ENCODE measurements at places on chromosomes 1 and 21.

- DNase-seq, result no peak
Measured at GRCh38 chr1:6785318-6785727, at the start of gene CAMTA1. Gene CAMTA1, plus strand, starts transcription at chr1:6785454. Its CDS starts 77 bp downstream, at chr1:6785531.

DNA sequence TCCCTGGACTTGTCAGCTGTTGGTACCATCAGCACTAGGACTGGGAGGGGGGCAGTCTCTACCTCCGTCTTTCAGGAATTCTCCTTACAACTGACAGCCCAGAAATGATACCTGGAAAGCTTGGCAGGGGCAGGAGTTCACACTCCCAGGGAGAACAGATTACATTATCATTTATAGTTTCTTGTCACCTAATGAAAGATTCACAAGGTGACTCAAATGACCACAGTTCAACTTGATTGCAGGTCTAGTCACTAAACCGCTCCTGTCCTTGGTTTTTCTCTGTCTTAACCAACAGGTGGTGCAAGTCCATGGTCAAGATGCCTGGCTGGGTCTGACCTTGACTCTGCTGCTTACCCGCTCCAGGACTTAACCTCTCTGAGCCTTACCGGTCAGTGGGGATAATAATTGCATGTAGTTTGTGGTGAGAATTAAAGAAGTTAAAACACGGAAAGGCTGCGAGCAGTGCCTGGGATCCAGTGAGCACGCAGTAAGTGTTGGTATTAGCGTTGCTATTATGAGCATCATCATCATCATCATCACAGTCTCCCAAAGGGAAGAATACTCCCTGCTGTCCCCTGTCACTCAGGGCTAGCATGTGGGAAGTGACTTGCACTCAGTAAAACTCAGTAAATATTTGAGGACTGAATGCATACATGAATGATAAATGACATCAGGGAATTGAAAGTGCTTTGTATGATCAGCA is 125.3 kb upstream of the CD34 start:
- peak; percentile 4 for DNase-seq

DNA sequence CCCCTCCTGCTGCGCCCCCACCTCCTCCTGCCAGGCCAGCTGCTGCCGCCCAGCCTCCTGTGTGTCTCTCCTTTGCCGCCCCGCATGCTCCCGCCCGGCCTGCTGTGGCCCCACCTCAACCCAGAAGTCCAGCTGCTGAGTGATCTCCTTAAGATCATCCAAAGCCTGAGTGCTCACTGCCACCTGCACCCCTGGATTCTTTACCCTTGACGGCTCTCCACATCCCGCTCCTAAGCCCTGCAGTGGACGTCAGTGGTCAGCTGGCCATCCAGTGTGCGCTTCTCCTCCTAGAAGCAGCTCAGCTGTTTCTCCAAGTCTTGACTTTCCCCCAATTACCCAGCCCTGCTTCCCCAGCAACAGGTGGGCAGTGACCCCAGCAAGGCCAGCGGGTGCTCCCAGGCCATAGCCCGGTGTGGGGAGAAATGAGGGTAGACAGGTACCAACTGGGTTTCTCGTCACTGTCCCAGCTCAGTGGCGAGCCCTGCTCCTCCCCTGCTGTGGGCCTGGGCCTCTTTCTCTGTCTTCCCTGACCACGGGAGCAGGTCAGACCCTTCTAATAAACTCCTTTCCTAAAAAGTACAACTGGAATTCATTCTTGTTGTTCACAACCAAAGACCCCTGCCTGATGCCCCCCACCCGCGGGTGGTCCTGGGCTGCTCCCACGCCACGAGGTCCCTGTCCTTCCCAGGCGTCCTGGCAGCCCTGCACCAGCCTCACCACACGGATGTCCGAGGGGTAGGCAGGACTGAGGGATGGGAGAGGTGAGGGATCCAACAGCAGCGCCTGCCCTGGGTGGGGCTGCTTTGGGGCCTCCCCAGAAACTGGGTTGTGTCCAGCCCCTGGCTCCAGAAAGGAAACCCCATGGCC is 1.4 kb downstream of the KRTAP10-7 start:
- DNase-seq, result no peak

- no peak for DNase-seq
Measured at GRCh38 chr1:222054416-222054815, 312.5 kb upstream of the DUSP10 start.

- no peak for DNase-seq
Measured at GRCh38 chr21:28614791-28615190, 377.9 kb downstream of the LTN1 start.

GRCh38 chr1:227306689-227307088 is 11.6 kb downstream of the CDC42BPA start:
- DNase-seq, result no peak

- DNase-seq, result no peak
Measured at GRCh38 chr1:47436979-47437446, 831 bp upstream of the FOXD2 start.

DNA sequence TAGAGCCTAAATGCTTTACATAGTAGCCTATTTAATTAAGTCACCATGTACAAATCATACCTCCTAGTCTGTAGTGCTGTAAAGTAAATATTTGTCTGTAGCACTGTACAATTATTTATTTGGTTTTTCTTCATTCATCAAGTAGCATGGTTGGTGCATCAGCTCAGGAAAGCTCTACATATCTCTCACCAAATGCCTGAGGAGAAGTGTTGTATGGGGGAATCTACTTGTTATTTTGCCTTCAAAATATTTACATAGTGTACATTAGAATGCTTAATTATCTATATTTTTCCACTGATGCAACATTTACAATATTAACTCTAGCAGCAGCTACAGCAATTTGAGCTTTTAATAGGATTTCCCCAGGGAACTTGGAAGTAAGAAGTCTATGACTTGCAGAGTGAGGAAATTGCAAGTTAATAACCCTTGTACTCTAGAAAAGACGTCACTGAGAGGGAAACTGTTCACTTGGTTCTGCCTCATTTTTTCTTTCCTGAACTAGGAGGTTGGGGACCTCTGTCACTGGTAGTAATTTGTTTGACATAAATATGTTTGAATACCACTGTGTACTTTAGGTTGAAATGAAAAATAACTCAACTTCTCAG is 207.4 kb downstream of the PDE4B start:
- no peak for DNase-seq

GRCh38 chr1:236751385-236751784 is 43.7 kb upstream of the MTR start:
- DNase-seq, result no peak

- DNase-seq, result no peak
Measured at GRCh38 chr1:156295391-156295947, at the start of gene GLMP. Gene GLMP, minus strand, starts transcription at chr1:156295679. Its CDS starts 34 bp downstream, at chr1:156295645.

- DNase-seq, result no peak
Measured at GRCh38 chr21:35579520-35580293, 480.6 kb downstream of the SETD4 start.

DNA sequence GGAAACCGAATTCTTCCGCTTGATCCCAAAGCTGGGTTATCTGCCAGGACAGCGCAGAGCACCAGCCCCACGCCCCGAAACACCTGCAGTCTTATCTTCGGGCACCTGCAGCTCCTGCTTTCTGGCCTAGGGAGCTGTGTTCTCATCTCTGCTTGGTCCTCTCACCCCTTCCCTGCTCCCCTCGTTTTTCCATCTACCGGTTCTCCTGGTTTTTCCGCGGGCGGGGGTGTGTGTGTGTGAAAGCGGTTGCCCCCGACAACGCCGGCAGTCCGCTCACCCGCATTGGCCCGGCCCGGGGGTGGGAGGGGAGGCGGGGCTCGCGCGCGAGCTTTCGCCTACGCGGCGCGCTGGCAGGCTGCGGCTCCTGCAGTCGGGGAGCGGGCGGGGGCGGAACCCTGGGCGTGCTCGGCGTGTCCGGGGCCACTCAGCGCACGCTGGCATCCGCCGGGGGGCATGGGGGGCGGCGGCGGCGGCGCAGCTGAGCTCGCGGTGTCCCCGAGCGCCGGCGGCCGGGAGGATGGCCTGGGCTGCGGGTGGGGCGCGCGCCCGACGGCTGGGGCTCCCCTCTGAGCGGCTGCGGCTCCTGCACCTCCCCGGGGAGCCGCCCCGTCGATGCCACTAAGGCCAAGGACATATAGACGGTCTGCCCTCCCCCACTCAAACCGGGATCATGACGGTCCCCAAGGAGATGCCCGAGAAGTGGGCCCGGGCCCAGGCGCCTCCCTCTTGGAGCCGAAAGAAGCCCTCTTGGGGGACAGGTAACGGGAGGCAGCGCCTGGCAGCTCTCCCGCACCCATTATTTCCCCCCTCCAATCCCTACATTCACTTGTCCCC is 3.2 kb downstream of the ATP8B2 start:
- no peak for DNase-seq

GRCh38 chr1:44821240-44821715 is 13.0 kb downstream of the BTBD19 start:
- DNase-seq, result no peak

DNA sequence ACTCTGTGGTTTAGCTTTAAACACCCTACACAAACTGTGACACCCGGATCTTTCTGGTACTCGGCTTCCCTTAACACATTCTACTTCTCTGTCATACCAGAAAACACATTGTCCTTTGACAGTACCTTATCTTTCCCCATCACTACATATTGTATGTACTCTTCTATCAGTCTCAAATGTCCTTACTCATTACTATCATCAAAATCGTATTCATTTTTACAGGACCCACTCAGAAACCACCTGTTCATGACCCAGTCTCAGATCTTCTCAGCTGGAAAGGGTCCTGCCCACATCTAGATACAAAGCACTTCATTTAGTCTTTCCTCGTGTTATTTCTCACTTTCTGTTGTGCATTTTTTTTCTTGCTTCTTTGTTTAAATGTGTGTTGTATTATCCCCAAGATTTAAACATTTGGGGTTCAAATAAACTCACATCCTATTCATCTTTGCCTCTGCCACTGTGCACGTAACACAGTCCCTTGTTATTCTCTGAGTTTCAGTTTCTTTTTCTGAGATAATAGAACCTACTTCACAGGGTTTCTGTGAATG is 27.7 kb downstream of the CD34 start:
- no peak for DNase-seq

DNA sequence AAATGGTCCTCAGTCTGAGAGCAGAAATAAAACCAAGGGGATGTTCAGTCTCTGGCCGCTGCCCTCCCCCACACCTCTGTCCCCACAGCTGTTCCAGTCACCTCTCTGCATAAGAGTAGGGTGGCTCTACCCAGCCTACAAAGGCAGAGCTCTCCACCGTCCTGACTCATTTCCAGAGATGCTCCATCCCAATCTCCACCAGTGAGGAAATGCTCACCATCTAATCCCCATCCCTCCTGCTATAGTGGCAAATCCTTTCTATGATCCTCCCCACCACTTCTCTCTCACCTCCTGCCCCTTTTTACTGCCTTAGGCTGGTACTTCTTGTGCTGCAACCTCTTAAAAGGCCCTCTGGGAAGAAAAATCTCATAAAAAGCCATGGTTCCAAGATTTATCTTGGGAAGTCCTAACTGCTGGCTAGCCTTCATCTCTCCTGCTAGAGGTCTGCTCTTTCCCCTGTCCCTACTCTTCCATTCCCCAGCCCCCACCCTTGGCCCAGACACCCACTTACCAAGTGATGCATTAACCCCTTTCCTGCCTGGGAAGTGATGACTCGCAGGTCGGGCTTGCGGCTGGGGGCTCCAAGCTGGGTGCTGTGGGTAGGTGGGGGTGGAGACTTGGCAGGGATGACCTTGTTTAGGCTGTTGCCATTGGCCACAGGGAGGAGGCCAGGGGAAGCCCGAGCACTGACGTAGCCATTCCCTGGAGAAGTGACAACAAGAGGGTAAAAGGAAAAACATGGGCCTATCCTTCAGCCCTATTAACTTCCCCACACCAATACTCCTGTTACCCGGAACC is 23.9 kb downstream of the MEF2D start:
- no peak for DNase-seq

DNA sequence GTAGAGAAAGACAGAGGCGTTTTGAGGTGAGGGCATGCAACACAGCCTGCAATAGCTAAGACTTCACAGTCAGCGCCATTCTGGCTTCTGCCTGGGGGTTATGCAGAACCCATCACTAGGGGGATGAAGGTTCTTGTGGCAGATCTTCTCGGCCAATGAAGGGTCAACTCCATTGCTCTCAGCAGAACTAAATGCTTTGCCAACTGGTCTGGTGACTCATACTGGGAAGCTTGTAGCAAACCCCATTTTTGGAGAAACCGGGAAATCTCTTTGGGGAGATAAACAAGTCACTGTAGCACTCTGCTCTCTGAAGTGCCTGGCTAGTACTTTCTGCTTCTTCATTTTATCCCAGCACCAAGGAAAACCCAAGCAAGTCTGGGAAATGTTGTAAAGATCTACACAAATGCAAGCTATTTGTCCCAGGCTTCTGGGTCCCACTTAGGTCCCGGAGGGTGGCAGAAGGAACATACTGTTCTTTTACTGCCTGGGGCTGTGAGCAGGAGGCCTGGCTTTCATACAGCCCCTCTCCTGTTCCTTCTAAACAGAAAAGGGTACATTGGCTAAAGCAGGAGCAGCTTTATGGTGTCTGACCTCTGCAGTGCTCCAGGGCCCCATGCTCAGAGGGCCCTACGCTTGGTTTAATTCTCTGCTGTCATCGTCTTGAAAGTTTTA is 28.8 kb downstream of the SHISA4 start:
- DNase-seq, result no peak

DNA sequence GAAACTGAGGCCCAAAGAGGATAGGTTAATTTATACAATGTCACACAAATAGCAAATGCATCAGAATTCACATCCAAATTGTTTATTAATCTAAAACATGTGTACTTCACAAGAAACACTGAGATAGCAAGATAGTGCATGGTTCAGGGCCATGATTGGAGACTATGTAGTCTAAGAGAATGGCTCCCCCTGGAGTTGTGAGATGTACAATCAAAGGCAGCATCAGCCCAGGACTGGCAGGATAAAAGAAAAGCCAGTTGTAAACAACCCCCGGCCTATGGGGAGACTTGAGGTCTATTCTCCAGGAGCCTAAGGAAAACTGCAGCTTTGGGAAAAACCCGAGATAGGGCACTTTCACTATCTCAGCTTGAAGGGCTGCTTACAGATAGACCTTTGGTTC is 511.0 kb downstream of the OMA1 start:
- no peak for DNase-seq

GRCh38 chr1:172540635-172541034 is 7.7 kb downstream of the SUCO start:
- no peak for DNase-seq

DNA sequence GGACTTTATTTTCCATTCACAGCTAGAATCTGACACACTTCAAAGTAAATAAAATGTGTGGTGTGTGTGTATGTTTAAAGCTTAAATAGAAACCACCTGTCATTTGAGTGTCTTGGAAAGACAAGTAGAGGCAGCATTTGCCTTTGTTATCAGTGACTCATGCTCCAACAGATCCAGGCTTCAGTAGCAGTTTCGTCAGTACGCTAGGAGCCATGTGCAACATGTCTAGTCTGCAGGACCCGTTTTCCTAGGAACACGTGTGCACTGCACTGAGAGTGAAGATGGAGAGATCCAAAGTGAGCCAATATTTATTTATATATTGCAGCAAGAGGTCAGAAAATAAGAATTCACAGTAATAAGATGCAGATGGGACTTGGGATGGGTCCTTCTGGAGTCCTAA is 41.8 kb downstream of the SGIP1 start:
- DNase-seq, result no peak

GRCh38 chr21:46126309-46127238 is 28.7 kb downstream of the COL6A2 start:
- DNase-seq, result no peak

GRCh38 chr1:221669441-221669840 is 72.4 kb downstream of the DUSP10 start:
- no peak for DNase-seq

DNA sequence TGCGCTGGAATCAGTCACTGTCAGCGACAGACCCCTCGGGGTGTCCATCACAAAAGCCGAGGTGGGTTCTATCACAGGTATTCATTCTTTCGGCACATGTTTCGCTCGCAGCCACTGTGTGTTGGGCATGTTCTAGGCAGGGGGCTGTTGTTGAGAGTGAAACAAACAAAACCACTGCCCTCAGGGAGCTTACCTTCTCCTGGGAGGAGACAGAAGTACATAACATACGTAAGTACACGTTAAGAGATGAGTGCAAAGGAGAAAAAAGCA is 6.6 kb downstream of the ATF3 start:
- DNase-seq, result no peak

Data from AML-193 (cell line).